ENCODE measurements at places on chromosomes 7 and 10.

- ATAC-seq = no peak
Measured at GRCh38 chr10:46235705-46236545, 50.9 kb upstream of the ANTXRL start.

DNA sequence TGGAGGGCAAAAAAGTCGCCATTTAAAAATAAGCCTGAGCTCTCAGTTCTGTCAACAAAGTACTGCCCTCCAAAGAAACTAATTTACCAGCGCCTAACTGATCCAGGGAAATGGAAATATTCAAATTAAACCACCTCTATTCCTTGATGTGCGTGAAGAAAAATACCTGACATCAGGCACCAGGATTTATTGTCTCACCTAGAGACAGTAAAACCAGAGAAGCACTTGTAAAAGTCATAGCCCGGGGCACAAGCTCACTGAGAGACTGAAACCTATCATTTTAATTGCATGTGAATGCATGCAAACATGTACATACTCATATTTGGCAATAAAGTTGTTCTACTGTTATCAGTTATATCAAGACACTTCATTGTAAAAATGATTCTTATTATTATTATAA, 147.3 kb upstream of the VSTM2A start:
- no peak for ATAC-seq

GRCh38 chr10:97999066-97999922, 31.1 kb downstream of the CRTAC1 start:
- ATAC-seq = peak; percentile 43

GRCh38 chr7:100598425-100598824, 3.7 kb upstream of the PCOLCE start:
- ATAC-seq = no peak

- ATAC-seq = no peak
Measured at GRCh38 chr7:30585675-30586074, 9.0 kb upstream of the GARS1 start.

DNA sequence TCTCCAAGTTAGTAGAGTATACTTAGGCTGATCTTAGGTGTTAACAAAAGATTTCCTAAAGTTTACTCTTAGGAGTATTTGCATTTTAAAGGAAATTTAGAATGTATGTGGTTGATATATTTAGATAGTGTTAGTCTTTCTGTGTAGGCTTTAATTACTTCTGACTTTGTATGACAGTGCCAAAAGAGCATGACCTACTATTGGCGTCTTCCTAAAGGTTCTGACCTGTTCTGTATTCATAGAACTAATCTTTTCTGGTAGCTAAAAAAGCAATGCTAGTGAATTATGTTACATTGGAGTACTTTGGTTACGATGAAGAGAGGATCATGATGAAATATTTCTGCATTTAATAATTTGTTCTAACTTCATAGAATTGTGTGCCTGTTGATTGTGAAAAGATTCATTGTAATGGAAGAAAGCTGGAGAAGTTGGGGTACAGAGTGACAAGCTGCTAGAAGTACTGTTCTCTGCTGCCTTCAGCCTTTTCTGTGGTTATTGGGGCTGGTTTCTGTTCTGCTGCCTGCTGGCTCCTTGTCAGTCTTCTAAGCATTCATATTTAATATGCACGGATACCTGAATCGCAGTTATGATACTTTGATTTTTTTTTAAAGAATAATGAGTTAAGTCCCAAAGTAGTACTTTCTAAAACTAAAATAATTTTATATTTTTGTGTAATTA, 13.2 kb downstream of the WAC start:
- peak; percentile 48 for ATAC-seq

GRCh38 chr7:20404320-20404719, 73.6 kb downstream of the ITGB8 start:
- ATAC-seq = no peak

DNA sequence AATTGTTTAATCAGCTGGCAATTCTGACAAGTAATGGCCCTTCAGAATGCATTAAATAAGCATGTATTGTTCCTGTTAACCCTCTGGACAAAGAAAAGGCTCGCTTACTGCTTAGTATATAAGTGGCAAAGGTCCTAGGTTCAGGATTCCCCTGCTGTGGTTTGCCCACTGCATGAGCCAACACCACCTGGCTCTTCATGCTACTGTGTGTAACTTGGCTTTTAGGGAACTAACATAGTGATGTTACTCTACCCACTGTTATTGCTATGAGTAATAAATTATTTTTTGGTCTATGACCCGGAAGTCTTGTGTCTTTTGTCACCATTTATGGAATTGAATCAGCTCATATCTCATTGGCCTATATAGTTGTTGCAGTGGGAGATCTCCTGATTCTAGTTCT, 791.7 kb upstream of the PHF14 start:
- no peak for ATAC-seq

DNA sequence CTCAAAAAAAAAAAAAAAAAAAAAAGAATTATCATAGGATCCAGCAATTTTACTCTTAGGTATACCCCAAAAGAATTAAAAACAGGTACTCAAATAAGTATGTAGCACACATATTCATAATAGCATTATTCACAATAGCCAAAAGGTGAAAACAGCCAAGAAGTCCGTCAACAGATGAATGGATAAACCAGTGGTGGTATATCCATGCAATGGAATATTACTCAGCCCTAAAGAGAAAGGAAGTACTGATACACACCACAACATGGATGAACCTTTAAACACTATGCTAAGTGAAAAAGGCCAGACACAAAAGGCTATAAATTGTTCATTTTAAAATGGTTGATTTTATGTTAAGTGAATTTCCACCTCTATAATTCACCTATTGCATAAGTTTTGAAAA, 804.8 kb upstream of the AUTS2 start:
- ATAC-seq = no peak

- ATAC-seq = no peak
Measured at GRCh38 chr7:112743811-112744210, 46.4 kb downstream of the TMEM168 start.

- peak; percentile 20 for ATAC-seq
Measured at GRCh38 chr7:148456351-148456750, 134.2 kb upstream of the C7orf33 start.

GRCh38 chr7:25970356-25970755, 181.6 kb upstream of the NFE2L3 start:
- no peak for ATAC-seq

GRCh38 chr7:12716722-12717121, 29.3 kb downstream of the ARL4A start:
- no peak for ATAC-seq

DNA sequence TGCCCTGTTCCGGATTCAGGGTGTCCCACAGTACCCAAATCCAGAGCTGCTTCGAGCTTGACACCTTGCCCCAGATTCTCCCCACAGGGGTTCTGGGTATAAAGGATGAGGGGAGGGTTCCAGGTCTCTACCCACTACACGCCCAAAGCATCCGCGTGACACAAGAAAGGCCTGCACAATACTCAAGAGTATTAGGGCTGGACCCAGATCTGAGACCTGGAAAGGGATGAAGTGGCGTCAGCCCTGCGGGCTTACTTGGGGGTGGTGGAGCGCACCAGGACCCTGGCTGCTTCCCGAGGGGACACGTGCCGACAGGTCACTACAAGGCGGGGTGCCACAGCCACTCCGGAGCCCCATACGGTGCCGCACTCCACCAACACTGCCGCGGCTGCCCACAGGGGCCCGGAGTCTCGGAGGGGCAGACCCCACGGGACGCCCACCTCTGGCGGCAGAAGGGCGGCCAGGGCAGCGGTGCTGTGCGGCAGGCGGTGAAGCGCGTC, 1.3 kb downstream of the TYSND1 start:
- ATAC-seq = peak; percentile 9

DNA sequence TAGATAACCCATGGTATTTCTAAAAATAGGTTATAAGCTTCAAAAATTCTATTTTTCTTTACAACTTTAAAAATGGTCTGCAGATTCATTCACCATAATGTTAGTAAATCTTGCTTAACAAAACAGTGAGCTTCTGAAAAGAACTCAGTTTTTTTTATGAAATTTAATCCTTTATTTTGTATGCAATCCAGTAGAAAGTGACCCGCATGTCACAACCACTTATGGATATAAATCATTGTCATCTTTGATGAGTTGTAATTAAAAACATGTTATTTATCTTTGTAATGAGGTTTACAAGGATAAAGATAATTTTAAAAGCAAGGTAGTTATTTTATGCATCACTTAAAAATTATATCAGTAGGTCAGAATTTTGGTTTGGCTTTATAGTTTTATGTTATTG, 173.5 kb upstream of the SEMA3A start:
- ATAC-seq = no peak

DNA sequence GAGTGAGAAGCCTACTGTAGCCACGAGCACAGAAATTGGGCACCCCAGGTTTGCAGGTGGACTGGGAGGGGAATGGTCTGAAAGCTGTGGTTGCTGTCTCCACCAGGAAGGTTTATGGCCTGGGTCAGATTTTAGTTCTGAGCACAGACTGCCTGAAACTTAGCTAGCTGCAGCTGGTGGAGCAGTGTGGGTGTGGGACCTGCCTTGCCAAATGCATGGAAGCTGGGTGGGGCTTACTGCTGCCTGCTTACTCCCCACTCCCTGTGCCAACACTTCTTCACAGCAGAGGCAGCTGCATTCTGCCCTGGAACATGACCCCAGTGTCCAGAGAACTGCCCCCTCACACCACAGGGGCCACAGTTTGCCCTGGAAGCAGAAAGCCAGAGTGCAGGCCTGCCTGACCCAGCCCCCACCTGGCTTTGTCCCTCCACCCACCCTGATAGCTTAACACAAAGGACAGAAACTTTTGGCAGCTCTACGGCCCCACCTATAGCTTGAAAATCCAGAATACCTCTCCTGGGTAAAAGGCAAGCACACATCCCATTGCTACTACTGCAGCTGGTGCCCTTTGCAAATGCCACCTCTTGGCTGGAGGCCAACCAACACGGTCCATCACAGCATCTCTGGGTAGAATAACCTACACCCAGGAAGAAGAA, 281.6 kb downstream of the AGMO start:
- ATAC-seq = no peak

DNA sequence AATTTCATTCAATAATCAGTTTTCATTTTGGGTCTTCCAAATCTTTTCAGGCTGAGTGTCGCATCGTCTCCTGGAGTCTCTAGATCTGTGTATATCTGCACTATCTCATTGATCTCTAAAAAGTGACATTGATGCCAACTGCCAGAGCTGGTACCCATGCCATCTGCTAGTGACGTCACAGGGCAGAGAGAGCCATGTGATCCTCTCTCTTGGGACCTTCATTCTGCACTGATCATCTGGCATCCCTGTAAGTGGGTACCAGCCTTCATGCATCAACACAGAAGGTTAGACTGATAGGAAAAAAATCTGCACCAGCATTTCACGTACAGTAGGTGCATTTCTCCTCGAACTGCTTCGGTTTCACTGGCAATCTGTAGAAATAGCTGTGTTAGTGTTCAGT, at the start of gene NEUROD6:
TSS of gene NEUROD6 (minus strand) at position 124 of the 400 bp plus-strand sequence. CDS start 1,458 bp downstream, outside the sequence.
- no peak for ATAC-seq

GRCh38 chr10:44396671-44397191, 11.8 kb upstream of the CXCL12 start:
- no peak for ATAC-seq

- no peak for ATAC-seq
Measured at GRCh38 chr10:111432588-111432987, 355.8 kb downstream of the ADRA2A start.

DNA sequence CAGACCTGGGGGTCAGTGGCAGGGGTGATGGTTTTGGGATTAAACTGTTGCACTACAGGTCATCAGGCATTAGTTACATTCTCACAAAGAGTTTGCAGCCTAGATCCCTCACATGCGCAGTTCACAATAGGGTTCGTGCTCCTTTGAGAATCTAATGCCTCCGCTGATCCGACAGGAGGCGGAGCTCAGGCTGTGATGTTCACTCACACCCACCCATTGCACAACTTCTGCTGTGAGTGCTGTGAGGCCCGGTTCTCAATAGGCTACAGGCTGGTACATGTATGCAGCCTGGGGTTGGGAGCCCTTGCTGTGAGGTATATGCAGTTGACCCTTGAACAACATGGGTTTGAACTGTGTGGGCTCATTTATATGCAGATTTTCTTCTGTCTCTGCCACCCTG, 416.4 kb downstream of the GFRA1 start:
- no peak for ATAC-seq

DNA sequence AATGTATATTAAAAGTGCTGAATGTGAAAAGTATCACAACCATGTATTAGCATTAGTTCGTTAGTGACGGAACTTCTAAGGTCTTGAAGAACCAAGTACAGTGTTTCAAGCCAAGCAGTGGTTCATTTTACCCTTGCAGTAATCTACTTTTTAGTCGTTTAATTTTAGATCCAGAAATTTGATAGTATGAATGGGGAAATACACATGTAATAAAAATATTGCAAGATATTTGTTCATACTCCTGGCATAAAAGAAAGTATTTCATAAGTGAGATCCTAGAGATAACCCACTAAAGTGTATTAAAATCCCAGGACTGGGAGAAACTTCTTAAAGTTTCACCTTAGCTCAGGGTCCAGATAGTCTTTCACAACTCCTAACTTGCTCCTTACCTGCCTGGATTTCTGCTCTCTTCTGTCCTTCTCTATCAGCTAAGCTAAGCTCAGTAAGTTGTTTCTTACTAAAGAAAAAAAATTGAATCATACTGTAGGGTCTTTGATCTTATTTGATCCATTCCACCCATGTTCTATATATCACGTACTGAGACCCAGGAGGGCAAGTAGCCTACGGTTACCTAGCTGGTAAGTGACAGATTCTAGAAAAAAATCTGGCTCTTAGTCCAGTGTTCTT, 1.5 kb downstream of the BCAP29 start:
- no peak for ATAC-seq

DNA sequence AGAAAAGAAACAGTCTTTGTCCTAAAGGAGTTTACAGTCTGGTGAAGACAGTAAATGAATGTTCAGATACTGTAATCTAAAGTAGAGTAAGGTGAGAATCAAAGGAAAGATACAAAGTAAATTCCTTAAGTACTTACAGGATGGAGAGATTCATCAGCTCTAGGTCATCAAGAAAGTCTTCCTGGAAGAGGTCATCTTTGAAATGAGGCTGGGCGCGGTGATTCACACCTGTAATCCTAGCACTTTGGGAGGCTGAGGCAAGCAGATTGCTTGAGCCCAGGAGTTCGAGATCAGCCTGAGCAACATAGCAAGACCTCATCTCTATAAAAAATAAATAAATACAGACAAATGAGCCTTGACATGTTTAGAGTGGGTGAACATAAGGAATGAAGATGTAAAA, 18.3 kb downstream of the FHIP2A start:
- ATAC-seq = no peak

- no peak for ATAC-seq
Measured at GRCh38 chr10:74596713-74597112, 229.7 kb upstream of the KAT6B start.

DNA sequence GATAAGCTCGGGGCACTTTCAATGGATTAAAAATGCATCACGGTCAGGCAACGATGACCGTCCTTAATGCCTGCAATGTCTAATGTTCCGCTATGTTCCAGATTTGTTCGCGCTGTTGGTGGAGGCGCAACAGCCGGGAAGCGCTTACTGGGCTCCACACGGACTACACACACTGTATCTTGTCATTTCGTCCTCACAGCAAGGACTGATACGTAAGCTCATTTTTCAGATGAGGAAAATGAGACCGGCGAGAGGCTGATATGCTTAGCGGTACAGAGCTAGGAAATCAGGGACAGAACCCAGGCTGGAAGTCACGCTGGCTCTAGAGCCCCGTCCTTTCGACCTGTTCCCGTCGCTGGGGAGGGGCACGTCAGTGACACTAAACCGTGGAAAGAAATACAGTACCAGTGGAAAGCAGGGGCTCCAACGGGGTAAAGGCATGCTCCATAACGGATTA, 670 bp downstream of the TPK1 start:
- peak; percentile 52 for ATAC-seq

Measured in stimulated activated memory B cell treated with anti-CD40 and anti-IgM and Interleukin-4, amounts not matched to agents 10 μg/mL and 1 μg/mL and 100 μg/mL, for 72 hours (primary cell).